ENCODE measurements at places on chromosomes 3 and 15. TPM values are rescaled to one million over a fixed set of nuclear protein-coding genes. Genes with fewer than 3 reads are reported as not detected.

DNA sequence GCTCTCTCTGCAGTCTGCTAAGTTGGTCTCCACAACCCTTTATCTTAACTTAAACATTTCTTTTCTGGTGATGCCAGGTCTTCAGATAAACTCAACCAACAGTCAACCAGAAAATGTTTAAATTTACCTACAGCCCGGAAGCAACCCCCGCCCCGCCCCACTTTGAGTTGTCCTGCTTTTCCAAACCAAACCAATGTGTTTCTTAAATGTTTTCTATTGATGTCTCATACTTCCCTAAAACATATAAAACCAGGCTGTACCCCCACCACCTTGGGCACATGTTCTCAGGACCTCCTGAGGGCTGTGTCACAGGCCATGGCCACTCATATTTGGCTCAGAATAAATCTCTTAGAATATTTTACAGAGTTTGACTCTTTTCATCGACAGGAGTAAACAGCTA lies 13.2 kb upstream of the GPR160 start:
- no peak for DNase-seq
- no peaks in the 10 kb centered on the region for H3K27me3 ChIP-seq
- no peak overlapping the region for H3K27ac ChIP-seq
- no peak overlapping the region for H3K4me3 ChIP-seq

GRCh38 chr15:61157933-61158332 lies 71.2 kb downstream of the RORA start:
- no peak for DNase-seq
- H3K36me3 ChIP-seq = no peaks in the 10 kb centered on the region
- no peaks in the 10 kb centered on the region for H3K27me3 ChIP-seq
- H3K4me3 ChIP-seq = no peak overlapping the region
- H3K27ac ChIP-seq = no peak overlapping the region

GRCh38 chr15:31265871-31266711 lies 60.5 kb upstream of the KLF13 start:
- H3K27me3 ChIP-seq = no peaks in the 10 kb centered on the region
- H3K36me3 ChIP-seq = no peaks in the 10 kb centered on the region

GRCh38 chr3:78562328-78562727 lies 1205.5 kb downstream of the ROBO1 start:
- H3K27ac ChIP-seq = no peak overlapping the region
- H3K4me1 ChIP-seq = no peaks in the 10 kb centered on the region
- no peak overlapping the region for H3K4me3 ChIP-seq

DNA sequence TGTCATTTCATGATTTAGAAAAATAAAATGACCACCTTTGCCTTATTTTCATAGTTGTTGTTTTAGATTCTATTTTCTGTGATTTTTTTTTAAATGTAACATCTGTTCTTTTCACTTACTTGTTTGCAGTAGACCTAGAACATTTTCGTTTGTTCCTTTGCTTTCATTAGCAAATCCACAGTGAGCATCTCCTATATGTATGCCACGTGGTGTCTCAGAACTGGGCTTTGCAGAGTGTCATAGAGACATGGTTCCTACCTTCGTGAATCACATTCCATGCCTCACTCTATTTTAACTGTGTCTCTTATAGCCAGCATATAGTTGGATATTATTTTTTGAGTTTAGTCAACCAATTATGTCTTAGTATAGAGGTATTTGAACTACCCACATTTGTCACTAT lies 118.2 kb downstream of the KLF13 start:
- no peaks in the 10 kb centered on the region for H3K36me3 ChIP-seq
- H3K4me3 ChIP-seq = no peak overlapping the region
- peaks cover 26% of the 10 kb centered on the region for H3K4me1 ChIP-seq
- no peaks in the 10 kb centered on the region for H3K27me3 ChIP-seq
- DNase-seq = no peak

The SEMA6D gene
- 8.0 TPM for total RNA-seq

GRCh38 chr15:56165234-56165633 lies 78.4 kb downstream of the RFX7 start:
- no peak overlapping the region for H3K4me3 ChIP-seq
- H3K27me3 ChIP-seq = no peaks in the 10 kb centered on the region
- no peak for DNase-seq

GRCh38 chr3:131744765-131745164 lies 242.0 kb upstream of the MRPL3 start:
- no peaks in the 10 kb centered on the region for H3K27me3 ChIP-seq
- no peak for DNase-seq
- no peaks in the 10 kb centered on the region for H3K36me3 ChIP-seq
- H3K4me1 ChIP-seq = no peaks in the 10 kb centered on the region
- no peak overlapping the region for H3K4me3 ChIP-seq

- no peaks in the 10 kb centered on the region for H3K4me1 ChIP-seq
- no peak overlapping the region for H3K4me3 ChIP-seq
These were observed 22.7 kb downstream of the ABHD6 start for GRCh38 chr3:58260261-58260731.

- H3K36me3 ChIP-seq = no peaks in the 10 kb centered on the region
- peak; percentile 65 for DNase-seq
- H3K27me3 ChIP-seq = peaks cover 63% of the 10 kb centered on the region
These were observed 2.9 kb downstream of the WNT5A start for GRCh38 chr3:55484191-55484689.

GRCh38 chr15:72307026-72307425 lies 12.9 kb downstream of the CELF6 start:
- no peak for DNase-seq
- H3K27me3 ChIP-seq = no peaks in the 10 kb centered on the region
- H3K27ac ChIP-seq = no peak overlapping the region
- no peaks in the 10 kb centered on the region for H3K36me3 ChIP-seq
- H3K4me3 ChIP-seq = no peak overlapping the region

The GP5 gene
- total RNA-seq = 0.26 TPM

DNA sequence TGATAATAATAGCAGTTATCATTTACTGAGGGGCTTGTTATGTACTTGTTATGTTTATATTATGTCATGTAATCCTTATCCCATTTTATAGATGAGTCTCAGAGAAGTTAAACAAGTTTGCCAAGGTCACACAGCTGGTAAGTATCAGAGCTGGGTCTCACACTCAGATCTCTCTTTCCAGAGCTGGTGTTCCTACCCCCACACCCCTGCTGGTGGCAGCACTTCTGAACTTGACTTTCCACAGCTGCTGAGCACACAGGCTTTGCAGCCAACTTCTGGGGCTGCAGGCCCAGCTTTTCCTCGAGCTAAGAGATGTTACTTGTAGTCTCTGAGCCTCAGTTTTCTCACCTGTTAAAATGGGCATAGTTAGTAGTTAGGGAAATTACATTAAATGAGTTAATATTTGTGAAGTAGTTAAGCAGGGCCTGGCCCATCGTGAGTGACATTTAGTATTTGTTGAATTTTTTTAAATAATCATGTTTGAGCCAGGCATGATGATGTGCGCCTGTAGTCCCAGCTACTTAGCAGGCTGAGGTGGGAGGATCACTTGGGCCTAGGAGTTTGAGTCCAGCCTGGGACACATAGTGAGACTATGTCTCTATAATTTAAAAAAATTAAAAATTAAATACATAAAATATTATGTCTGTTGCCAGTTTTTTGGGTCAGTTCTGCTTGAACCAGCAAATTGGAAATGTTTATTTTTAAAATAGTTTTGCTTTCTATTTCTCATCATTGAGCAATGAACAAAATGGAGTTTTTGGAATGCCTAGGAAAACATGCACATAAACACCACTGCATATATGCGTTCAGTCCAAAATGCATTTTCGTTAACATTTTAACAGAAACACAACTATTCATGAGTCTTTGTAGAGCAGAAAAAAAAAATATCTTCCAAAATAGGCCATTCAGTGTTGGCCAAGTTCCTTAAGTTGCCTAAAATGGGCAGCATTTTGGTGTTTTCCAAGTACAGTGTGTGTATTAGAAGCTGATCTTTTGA lies 87.3 kb downstream of the SMAD6 start:
- no peak overlapping the region for H3K27ac ChIP-seq
- no peak overlapping the region for H3K4me3 ChIP-seq
- no peaks in the 10 kb centered on the region for H3K27me3 ChIP-seq
- no peaks in the 10 kb centered on the region for H3K4me1 ChIP-seq
- peak; percentile 70 for DNase-seq

The TMEM207 gene
- total RNA-seq = not detected
